ENCODE measurements at places on chromosomes 2 and 18.

DNA sequence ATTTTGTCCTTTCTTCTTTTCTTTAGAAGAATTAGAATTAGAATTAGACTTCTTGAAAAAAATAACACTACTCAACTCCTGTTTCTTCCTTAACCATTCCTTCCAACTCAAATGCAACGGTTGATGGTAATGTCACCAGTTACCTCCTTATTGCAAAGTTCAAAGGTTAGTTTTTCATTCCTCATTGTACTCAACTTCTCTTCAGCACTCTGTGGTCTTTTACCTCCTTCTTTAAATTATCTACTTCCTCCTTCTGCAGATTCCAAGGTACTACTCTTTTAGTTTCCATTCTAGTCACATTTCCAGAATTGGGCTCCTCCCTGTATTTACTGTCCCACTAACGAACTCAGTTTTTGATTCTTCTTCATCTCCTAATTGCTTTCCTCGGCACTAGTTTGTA lies 700.7 kb downstream of the SATB2 start:
- DNase-seq, result no peak

GRCh38 chr2:236616624-236617023 lies 47.0 kb downstream of the ACKR3 start:
- DNase-seq, result no peak

GRCh38 chr2:130820279-130820861 lies 16.3 kb upstream of the ARHGEF4 start:
- DNase-seq, result no peak

DNA sequence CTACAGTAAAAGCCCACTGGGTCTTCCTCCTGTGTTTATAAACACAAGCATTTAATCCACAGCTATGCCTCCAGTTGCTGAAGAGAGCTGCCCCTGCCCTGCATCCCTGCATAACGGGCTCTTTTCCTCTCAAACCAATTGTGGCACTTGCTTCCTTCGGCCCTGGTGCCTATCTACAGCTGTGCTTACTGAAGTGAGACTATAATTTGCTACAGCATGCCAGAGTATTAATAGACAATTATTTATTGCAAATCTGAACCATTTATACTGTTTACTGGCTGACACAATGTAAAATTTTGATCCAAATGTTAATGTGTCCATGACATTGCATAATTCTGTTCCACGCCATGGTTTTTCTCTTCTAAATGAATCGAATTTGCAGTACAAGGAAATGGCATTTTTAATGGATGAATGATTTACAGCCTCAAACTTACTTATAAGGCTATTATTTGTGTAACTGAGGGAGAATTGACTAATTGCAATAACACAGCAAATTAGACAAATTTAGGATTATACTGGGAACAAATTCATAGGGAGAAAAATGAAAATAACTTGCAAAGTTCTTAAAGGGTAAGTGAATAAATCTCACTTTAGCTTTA lies 457.0 kb upstream of the HNRNPA3 start:
- no peak for DNase-seq

GRCh38 chr2:160363961-160364360 lies 129.6 kb downstream of the RBMS1 start:
- DNase-seq, result no peak
